Esophagus muscularis mucosa (tissue), 4 donors: ENCODE measurements at places on chromosomes 5 and 9. TPM values are rescaled to one million over a fixed set of nuclear protein-coding genes. Genes with fewer than 3 reads are reported as not detected.

The KIF24 gene
- total RNA-seq: 0.42 TPM

The SEMA6A gene
- 20.9 TPM for total RNA-seq

DNA sequence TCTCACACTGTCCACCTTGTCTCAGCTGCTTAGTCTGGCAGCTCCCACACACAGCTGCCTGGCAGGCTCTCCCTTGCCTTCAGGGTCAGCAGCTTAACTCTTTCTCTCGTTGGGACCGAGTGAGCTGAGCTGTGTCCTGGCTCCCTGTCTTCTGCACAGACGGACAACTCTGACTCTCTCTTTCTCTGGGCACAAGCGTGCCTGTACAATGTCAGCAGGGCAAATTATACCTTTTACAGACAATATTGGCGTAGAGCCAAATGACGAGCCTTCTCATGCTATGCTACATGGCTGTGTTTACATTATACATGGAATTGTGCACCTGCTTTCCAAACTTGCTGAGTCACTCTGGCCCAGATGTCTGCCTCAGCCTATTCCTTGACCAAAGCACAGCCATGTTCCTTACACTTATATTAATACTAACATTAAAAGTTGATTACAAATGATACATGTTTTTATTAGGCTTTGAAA, 188.6 kb downstream of the CYLC2 start:
- no peaks in the 10 kb centered on the region for H3K36me3 ChIP-seq
- H3K4me1 ChIP-seq: peaks cover 9% of the 10 kb centered on the region
- H3K27ac ChIP-seq: no peak overlapping the region
- no peak overlapping the region for H3K4me3 ChIP-seq

GRCh38 chr5:115657881-115658233, 32.0 kb upstream of the TMED7 start:
- no peaks in the 10 kb centered on the region for H3K4me1 ChIP-seq
- no peak for DNase-seq
- H3K4me3 ChIP-seq: no peak overlapping the region
- H3K27ac ChIP-seq: no peak overlapping the region
- no peaks in the 10 kb centered on the region for H3K36me3 ChIP-seq

GRCh38 chr5:66757834-66758371, 161.7 kb downstream of the MAST4 start:
- H3K4me1 ChIP-seq: no peaks in the 10 kb centered on the region
- H3K27ac ChIP-seq: no peak overlapping the region
- DNase-seq: no peak

- H3K4me3 ChIP-seq: no peak overlapping the region
- H3K27ac ChIP-seq: no peak overlapping the region
- DNase-seq: no peak
- H3K36me3 ChIP-seq: no peaks in the 10 kb centered on the region
- no peaks in the 10 kb centered on the region for H3K4me1 ChIP-seq
- no peaks in the 10 kb centered on the region for H3K27me3 ChIP-seq
These were observed 15.9 kb upstream of the CDKN2AIPNL start for GRCh38 chr5:134427540-134428041.

The ORM2 gene
- not detected for total RNA-seq

The CAST gene
- 272 TPM for total RNA-seq

- H3K4me3 ChIP-seq: no peak overlapping the region
- no peaks in the 10 kb centered on the region for H3K36me3 ChIP-seq
- H3K27me3 ChIP-seq: no peaks in the 10 kb centered on the region
- H3K4me1 ChIP-seq: no peaks in the 10 kb centered on the region
- DNase-seq: no peak
These were observed 40.9 kb downstream of the VLDLR start for GRCh38 chr9:2662496-2662895.

The CDX1 gene
- total RNA-seq: not detected

The ANKRD18A gene
- total RNA-seq: 0.11 TPM

- H3K27ac ChIP-seq: no peak overlapping the region
- H3K27me3 ChIP-seq: no peaks in the 10 kb centered on the region
- H3K4me1 ChIP-seq: no peaks in the 10 kb centered on the region
These were observed 1075.2 kb upstream of the SEMA6A start for GRCh38 chr5:117649821-117650220.

GRCh38 chr9:77983320-77983662, 48.3 kb downstream of the GNAQ start:
- H3K4me3 ChIP-seq: no peak overlapping the region
- no peak for DNase-seq
- H3K4me1 ChIP-seq: peaks cover 66% of the 10 kb centered on the region
- no peak overlapping the region for H3K27ac ChIP-seq
- no peaks in the 10 kb centered on the region for H3K27me3 ChIP-seq

DNA sequence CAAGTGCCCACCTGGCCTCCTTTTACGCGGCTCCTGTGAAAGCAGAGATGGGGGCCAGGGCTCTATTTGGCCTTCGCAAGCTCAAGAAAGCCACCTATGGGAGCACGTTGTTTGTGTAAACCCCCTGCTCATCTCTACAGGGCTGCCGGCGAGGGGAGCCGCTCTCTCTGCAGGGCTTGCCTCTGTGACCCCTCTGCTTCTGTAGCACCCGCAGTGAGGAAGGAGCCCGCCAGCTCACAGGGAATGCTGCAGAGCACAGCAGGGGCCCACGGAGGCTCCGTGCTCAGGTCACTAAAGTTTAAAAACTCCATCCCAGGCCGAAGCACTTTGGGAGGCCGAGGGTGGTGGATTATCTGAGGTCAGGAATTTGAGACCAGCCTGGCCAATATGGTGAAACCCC, 376.8 kb downstream of the IRX2 start:
- DNase-seq: no peak
- H3K27me3 ChIP-seq: no peaks in the 10 kb centered on the region

The FCN2 gene
- total RNA-seq: not detected

DNA sequence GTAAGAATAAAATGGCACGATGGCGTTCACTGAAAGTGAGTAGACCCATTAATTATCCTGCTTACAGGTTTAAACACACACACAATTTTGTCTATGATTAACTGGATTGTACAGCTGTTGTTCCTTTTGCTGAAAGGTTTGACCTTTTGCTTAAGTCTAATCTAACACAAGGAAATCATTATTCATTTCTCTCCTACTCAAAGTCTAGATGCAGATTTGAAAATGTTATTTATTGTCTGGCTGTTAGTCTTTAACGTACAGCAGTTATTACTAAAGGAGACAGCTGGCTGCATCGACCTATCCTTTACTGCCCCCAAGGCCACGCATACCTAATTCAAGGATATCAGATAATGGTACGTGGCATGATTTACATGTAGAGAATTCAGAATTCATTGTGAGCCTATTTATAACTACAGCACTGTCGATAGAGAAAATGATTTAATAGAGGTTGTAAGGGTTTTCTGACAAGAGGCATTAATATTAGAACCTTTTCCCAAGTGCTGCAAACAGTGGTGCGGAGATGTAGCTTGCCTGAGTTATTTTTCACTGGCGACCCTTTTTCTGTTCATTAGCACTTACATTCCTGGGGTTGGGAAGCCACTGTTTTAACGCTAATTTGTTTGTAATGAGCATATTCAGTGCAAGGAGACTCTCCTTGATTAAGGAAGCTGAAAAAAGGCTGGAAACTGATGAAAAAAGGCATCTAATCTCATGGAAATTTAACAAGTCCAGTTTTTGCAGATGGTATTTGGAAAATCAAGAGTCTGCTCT, 368.4 kb upstream of the GRAMD2B start:
- H3K4me1 ChIP-seq: no peaks in the 10 kb centered on the region
- H3K36me3 ChIP-seq: no peaks in the 10 kb centered on the region
- H3K27ac ChIP-seq: no peak overlapping the region
- no peaks in the 10 kb centered on the region for H3K27me3 ChIP-seq
- no peak overlapping the region for H3K4me3 ChIP-seq

- no peak overlapping the region for H3K4me3 ChIP-seq
- peaks cover 18% of the 10 kb centered on the region for H3K4me1 ChIP-seq
- no peak overlapping the region for H3K27ac ChIP-seq
- no peaks in the 10 kb centered on the region for H3K36me3 ChIP-seq
- no peaks in the 10 kb centered on the region for H3K27me3 ChIP-seq
These were observed 107.2 kb downstream of the PDE4D start for GRCh38 chr5:59786334-59786805.
